Neural progenitor cell (in vitro differentiated cells): ENCODE measurements at places on chromosomes 3 and 15. TPM values are rescaled to one million over a fixed set of nuclear protein-coding genes. Genes with fewer than 3 reads are reported as not detected.

DNA sequence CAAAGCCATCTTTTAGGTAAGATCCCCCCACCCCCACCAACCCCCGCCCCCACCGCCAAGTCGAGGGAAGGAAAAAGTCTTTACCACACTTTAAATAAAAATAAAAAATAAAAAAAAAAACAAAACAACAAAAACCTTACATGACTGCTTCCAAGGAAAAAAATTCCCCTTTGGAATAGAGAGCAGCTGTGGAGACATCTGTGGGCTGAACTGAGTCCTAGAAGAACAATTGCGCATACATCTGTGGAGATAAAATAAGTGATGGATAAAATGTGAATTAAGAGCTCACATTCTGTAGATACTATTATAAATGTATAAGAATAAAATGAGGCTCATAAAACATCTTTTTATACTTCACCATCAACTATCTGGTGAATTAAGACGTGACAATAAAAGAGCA lies 601.7 kb upstream of the AGTR1 start:
- no peak for DNase-seq

DNA sequence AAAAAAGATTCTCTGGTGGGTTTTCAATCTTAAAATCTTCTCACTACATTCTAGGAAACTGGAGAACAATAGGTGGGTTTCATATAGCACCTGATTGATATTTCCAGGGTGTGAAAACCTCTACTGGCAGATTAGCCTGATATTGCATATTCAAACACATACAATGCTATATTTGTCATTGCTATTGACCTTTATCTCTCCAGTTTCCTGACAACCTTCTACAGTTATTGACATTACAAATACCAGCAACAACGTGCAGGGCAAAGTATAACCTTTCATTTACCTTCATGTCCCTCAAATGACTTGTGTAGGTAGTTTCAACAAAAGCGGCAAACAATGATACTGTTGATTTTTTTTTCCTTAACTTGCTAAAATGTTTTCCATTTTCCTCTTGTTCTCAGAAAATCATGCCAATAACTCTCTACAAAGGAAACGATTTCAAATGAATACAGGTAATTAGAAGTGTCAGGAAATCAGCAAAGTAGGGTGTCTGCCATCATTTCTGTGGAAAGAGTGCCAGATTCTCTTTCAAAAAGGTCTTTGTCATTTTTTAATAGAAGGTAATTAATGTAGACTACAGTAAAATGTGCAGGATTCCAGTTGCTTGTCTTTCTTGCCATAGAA lies 72.6 kb upstream of the CDIN1 start:
- DNase-seq = no peak

GRCh38 chr3:172279191-172279640 lies 169.0 kb downstream of the GHSR start:
- peak; percentile 7 for DNase-seq

DNA sequence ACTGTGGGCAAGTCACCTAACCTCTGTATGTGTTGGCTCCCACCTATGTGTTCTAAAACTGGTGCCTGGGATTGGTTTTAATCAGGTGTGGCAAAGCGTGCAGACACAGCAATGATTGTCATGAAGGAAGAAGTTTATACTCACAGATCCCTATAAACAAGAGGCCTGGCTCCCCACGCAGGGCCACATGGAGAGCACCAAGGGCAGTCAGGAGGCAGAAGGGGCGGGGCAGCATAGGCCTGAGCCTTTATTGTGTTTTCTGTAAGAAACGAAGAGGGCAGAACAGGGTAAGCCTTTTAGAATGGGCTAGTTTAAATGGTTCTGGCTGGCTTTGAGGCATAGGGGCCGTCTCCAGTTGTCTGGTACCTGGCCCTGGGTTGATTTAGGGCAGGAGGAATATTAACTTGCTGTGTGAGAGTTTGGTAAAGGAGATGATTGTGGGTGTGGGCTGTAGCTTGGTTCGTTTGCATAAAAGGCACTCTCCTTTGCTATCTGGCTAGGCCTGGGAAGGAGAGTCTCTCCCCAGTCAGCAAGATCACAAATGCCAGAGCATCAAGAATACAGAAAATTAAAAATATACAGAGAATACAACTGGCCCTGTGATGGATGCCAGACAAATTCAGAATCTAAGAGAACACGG lies 2.2 kb upstream of the FBXW12 start:
- peak; percentile 33 for DNase-seq

DNA sequence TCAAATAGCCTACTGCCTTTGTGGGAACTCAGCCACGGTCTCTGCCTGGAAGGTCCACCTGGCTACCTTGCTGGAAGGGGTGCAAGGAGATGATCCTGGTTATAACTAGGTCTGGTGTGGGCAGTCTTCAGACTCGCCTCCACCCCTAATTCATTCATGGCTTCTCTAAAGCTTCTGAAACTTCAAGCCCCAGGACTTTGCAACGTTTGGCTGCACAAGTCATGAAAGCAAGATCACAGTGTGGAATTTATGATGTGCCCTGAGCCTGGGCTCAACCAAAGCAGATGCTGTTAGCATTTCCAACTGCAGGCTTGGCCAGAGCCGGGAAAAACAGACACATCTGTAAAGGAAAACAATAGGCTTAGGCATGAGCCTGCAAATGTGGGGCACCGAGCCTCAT lies 200.4 kb upstream of the WNT5A start:
- DNase-seq = no peak

DNA sequence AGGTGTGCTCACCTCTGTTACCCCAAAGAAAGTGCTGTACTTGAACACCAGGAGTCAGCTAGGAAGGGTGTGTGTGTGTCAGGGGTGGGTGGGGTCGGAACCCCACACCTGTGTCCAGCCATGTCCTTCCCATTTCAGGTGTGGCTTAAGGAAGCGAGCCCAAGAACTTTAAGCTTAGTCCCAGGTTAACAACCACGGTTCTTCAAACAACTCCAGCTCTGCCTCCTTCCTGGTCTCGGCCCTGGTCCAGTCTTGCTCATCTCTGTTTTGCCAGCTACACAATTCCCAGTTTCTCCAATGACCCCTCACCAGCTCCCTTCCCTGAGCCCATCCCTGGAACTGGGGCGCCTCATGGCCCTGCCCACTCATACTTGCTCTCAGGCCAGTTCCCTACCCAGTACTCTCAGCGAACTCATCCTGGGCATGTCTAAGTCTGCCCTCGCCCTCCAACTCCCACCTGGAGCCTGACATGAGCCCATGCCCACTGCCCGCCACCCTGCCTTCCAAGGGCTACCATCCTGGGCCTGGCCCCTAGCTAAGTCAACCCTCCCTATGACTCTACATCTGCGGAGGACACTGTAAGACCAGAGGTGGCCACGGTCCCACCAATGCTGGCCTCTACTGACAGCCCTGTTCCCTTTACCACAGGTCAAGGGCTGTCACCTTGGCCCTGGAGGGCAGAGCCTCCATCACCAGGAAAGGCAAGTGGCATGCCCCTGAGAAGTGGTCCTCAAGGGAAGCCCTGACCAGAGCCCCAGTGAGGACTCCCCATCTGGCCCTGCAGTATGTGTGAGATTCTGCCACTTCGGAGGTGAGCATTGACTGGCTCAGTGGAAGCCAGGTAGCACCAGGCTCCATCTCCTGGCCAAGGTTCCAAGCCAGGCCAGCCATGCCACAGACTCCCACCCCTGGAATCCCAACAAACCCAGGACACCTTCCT lies 9.2 kb downstream of the POC1A start:
- no peak for DNase-seq

Gene ALDH1L1
- total RNA-seq = 0.31 and 0.60 TPM in 2 replicates

Gene SOX2
- total RNA-seq = 584 and 605 TPM in 2 replicates

- DNase-seq = no peak
These were observed 448.8 kb upstream of the TPRG1 start for GRCh38 chr3:188722963-188723362.

DNA sequence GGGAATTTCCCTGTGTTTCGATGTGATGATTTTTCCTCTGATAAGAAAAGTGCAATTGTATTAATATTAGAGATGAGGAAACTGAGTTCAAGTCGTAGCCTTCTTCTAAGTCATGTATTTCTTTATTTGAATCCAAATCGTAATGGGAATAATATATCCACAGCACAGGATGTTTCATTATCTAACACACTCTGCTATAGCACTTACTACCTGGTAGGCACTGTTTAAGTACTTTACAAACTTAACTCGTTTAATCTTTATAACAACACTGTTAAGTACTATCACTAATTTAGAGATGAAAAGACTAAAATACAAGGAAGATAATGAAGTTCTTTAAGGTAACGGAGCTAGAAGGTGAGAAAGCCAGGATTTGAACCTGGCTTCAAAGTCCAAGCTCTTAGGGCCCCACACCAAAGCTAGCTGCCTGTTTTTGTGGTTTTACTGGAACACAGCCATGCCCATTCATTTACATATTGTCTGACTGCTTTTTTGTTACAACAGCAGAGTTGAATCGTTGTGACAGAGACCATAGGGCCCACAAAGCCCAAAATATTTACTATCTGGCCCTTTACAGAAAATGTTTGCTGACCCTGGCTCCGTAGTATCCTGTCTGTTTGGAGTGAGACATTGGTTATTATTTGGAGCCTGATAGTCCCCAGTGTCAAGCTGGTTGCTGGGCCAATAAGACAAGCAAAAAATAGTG lies 9.6 kb upstream of the ATP13A3 start:
- no peak for DNase-seq

Gene LIPC
- total RNA-seq = not detected in 2 replicates

DNA sequence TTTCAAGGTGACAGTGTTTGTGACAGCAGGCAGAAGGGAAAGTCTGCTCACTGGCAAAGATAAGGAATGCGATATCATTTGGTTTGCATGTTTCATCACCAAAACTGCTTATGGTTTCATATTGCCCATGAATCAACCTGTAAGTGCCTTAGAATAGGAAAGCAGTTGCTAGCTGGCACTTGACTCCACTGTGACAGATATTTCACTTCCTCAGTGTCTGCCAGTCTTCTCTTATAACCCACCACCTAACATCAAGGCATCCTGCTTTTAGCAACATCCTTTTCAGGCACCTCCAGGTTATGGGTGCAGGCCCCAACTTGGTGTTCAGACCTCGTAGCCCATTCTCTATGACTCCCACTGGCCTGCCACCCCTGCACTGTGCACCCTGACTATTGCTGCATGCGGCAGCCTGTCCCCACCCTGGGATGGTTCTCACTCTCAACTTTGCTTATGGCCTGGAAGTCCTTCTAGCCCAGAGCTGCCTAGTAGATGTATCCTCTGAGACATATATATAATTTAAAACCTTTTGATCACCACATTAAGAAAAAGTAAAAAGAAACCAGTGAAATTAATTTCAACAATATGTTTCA lies 154.4 kb upstream of the RARB start:
- no peak for DNase-seq

- DNase-seq = peak; percentile 94
These were observed 8.6 kb downstream of the SCN5A start for GRCh38 chr3:38640661-38641452.

- no peak for DNase-seq
These were observed 334.1 kb upstream of the GRM7 start for GRCh38 chr3:6526861-6527260.

- DNase-seq = no peak
These were observed 3.9 kb downstream of the LXN start for GRCh38 chr3:158668506-158668905.
